ENCODE measurements at places on chromosomes 1 and 21. TPM values are rescaled to one million over a fixed set of nuclear protein-coding genes. Genes with fewer than 3 reads are reported as not detected.

TEDDM1 gene
- polyA plus RNA-seq: 0.07 TPM

URB1 gene
- polyA plus RNA-seq: 0.25 TPM

OLFM3 gene
- polyA plus RNA-seq: not detected

DNA sequence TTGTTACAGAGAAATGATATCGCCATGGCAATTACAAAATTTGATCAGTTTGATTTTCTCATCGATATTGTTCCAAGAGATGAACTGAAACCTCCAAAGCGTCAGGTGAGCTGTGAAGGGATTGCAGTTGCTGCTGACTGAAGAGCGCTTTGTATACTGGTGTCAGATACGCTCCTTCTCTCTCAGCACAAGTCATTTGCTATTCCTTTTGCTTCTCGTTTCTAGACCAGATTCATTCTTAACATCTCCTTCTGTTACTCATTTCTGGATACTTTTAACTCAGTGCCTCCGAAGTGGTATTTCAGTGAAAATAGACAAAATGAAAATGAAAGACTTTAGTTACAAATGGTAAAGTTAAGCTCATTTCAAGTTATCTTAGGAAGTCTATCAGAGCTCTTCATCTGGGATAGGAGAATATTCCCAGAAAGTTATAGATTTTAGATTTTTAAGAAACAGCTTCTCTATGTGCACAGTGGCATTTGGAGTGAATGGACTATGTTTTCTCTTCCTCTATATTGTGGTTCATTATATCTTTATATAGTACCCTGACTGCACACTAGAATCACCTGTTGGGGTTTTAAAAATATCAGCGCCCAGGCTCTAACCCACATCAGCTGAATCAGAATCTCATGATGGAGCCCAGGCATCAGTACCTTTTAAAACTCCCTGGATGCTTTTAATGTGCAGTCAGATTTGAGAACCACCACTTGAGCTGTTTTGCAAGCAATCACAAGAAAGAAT is 30.3 kb upstream of the KCNQ4 start:
- DNase-seq: no peak
- no peak overlapping the region for H3K27ac ChIP-seq
- H3K27me3 ChIP-seq: no peaks in the 10 kb centered on the region
- no peak overlapping the region for H3K4me3 ChIP-seq
- H3K4me1 ChIP-seq: no peaks in the 10 kb centered on the region
- H3K36me3 ChIP-seq: peaks cover 92% of the 10 kb centered on the region

- DNase-seq: no peak
- no peak overlapping the region for H3K4me3 ChIP-seq
- H3K36me3 ChIP-seq: no peaks in the 10 kb centered on the region
- no peaks in the 10 kb centered on the region for H3K4me1 ChIP-seq
These were observed 406.7 kb downstream of the NTNG1 start for GRCh38 chr1:107547363-107548155.

DNA sequence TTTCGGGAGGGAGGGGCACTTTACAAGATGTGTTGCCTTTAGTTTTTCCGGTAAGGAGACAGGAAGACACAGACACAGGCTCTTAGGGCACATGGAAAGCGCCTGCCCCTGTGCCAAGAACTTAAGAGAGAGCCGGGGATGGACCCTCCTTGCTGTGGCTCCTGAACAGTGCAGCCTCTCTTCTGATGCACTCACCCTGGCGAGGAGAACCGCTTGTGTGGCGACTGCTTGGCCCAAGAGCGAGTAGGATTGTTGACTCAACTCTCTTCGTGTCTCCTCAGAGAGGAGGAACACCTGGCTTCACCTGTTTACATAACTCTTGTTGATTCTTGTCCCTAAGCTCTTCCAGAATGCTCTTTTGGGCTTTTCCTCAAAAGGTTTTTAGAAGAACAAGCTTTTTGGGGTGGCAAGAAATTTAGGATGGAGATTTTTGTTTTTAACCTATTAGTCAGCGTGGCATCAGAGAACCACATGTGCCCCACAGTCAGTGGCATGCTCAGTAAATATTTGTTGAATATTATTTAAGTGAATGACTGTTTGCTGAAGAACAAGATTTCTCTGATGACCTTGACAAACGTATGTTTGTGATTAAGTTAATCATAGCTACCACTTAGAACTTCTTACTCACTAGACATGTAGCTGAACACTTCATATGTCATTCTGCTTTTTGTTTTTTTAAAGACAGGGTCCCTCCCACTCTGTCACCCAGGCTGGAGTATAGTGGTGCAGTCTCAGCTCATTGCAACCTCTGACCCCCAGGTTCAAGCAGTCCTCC is 60.6 kb downstream of the NFIA start:
- H3K36me3 ChIP-seq: no peaks in the 10 kb centered on the region
- H3K4me3 ChIP-seq: no peak overlapping the region
- peaks cover 22% of the 10 kb centered on the region for H3K4me1 ChIP-seq

GRCh38 chr1:32878183-32878582 is 7.5 kb upstream of the FNDC5 start:
- H3K4me1 ChIP-seq: no peaks in the 10 kb centered on the region
- H3K27me3 ChIP-seq: no peaks in the 10 kb centered on the region
- H3K4me3 ChIP-seq: no peak overlapping the region
- no peaks in the 10 kb centered on the region for H3K36me3 ChIP-seq
- no peak overlapping the region for H3K27ac ChIP-seq

DNA sequence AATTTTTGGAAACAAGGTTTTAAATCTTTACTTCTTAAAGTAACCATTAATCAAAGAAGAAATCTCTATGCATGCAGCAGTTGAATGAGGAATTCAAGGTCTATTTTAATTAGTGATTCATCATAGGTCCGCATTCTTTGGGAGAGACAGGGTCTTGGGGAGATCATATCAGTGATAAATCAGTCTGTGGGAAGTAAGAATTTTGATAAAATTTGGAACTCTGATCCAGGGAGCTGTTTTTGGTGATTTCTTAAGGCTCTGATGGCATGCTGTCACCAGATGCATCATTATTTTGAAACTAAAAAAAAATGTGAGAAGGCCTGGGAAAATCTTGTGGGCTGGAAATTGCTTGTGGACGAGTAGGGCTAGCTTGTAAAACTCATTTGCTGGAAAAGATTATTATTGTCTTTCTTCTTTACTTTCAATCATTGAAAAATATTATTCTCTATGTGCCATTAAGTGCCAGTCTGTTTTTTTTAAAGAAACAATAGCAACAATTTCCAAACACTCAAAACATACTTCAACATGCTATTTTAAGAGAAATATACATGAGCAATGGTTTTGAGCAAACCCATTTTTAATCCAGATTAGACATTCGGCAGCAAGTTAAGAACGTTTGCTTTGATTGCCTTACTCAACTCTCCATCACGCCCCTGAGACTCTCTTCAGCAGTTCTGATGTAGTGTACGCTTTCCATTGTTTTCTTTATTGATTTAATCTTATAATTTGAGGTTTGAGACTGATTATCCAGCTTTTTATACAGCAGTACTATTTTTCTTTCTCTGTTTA is 62.6 kb downstream of the ZBTB18 start:
- no peaks in the 10 kb centered on the region for H3K4me1 ChIP-seq
- H3K4me3 ChIP-seq: no peak overlapping the region
- no peak overlapping the region for H3K27ac ChIP-seq
- H3K36me3 ChIP-seq: no peaks in the 10 kb centered on the region

Data from CD14-positive monocyte (primary cell).